Stimulated activated CD8-positive, alpha-beta memory T cell treated with anti-CD3 and anti-CD28 coated beads, Interleukin-7, amount 100 ng/mL, for 1 hour (primary cell): ENCODE measurements at places on chromosomes 12 and 14.

DNA sequence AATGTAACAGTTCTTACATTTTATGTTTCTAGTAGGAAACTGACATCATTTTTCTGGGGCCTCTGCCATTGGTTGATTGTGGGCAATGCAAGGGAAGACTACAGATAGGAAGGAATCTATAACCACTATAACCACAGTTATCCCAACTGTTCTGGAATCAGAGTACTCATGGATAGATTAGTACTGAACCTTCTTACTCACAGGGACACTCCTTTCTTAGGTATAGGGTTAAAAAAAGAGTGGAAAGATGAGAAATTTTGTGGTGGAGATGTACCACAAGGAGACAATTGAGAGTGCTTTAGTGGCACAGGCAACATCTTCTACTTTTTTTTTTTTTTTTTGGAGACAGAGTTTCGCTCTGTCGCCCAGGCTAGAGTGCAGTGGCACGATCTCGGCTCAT lies 21.0 kb downstream of the TMEM116 start:
- DNase-seq: no peak

- no peak for DNase-seq
These were observed 87.9 kb downstream of the SRRM4 start for GRCh38 chr12:119069147-119069642.

DNA sequence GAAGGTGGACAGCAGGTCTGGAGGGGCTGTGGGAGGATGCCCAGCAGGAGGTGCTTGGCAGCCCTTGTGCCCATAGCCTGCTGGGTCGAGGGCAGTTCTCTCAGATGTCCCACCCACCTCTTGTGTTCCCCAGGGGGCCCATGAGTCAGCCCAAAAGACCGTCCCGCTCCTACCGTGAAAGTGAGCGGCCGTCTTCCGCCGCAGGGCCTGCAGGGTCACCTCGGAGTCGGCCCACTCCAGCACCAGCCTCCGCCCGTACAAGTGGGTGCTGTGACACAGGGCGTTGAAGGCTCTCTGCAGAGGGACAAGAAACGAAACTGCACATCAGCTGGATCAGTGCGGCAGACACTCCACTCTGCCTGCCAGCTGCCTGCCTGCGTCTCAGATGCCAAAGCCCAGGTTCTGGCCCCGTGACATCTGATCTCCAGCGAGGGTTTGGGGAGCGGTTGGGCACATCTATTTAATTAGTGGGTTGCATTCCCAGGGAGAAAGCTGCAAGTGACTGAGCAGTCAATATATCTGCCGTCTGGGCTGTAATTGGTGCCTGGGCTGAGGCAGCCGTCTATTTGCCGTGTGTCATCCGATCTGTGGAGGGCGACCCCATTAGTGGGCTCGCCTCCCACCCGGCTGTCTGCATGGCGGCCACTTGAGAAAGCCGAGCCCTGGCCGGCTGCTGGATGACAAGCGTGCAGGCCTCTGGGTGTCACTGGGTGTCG lies 121.5 kb downstream of the RBM19 start:
- DNase-seq: no peak

- no peak for DNase-seq
These were observed 77.3 kb downstream of the DAAM1 start for GRCh38 chr14:59265808-59266207.

GRCh38 chr12:120713861-120714482 lies 3.7 kb downstream of the UNC119B start:
- DNase-seq: peak; percentile 29

DNA sequence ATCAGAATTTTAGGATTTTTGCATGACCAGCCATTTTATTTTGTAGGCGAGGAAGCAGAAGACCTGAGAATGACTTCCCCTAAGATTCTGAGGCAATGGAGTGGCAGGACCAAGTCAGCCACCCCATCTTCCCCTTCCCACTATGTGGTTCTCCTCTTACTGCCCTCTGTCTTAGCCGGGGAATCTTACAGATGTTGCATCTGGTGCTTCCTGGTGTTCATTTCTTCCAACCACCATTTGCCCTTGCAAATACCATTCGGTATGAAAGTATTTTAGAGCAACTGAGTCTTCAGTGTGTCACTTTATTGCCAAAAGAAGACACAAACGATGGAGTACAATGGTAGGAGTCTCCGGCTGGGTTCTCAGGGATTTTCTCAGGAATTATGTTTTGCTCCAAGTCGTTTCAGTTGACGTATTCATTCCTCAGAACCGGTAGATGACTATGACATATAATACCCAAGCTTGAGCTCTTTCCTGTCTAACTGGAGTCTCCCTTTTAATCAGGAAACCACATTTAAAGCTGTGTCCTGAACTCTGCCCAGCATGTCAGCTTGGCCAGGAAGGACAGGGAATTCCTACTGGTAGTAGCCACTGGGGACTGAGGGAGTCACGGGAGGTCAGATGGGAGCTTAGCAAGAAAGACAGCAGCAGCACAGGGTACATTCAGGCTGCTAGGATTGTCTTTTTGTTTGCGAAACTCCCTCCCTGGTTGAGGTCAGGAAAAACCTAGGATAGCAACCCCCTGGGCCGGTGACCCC lies 87.0 kb downstream of the SAMD4A start:
- no peak for DNase-seq

GRCh38 chr14:38143170-38143569 lies 64.5 kb upstream of the SSTR1 start:
- DNase-seq: no peak

- DNase-seq: no peak
These were observed 169.2 kb downstream of the TMTC2 start for GRCh38 chr12:82855872-82856271.

DNA sequence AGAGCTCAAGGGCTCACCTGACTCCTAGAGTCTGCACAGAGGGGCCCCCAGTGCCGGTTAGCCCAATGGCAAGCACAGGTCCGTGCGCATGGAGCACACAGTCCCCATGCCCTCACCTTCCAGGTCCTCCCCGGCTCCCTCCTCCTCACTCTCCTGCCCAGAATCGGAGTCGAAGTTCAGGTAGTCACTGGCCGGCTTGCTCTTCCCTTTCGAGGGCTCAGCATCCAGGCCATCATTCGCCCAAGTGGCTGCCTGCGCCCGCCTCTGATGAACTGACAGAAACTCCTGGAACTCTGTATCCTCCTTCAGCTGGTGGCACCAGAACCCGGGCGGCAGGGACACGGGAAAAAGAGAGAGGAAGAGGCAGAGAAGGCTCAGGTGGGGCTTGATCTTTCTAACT lies 7.0 kb downstream of the RBM19 start:
- no peak for DNase-seq

GRCh38 chr12:25906651-25907340 lies 51.7 kb upstream of the RASSF8 start:
- no peak for DNase-seq

DNA sequence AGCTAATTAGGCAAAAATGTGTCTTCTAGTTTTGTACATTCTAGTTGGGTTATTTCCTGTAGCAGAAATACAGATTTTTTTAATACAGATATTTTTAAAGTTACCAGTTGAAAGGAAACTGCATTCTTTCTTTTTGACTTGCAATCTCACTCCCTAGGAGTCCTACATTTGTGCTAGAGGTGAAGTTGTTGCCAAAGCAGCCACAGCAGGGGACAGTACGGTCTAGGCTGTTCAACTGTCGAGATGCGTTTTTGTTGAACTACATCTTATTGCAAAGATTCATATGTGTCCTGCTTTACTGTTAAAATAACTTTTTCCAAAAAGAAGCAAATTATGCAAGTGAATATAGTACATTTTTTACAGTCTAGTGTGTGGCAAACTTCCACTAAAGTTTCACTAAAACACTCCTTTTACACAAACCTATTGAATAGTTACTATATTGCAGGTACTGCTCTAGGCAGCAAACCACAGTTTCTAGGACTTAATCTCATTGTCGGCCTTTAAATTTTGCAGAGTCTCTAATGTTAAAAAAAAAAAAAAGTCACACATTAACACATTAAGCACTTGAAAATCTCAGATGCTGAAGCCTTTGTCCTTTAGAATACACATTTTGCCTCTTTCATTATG lies 30.2 kb upstream of the SRGAP1 start:
- no peak for DNase-seq

GRCh38 chr14:64758025-64758521 lies 53.8 kb downstream of the PLEKHG3 start:
- no peak for DNase-seq

GRCh38 chr12:5511644-5512600 lies 80.0 kb downstream of the NTF3 start:
- DNase-seq: no peak

- DNase-seq: peak; percentile 25
These were observed 39.5 kb downstream of the BEGAIN start for GRCh38 chr14:100547633-100548294.

- DNase-seq: no peak
These were observed 19.9 kb downstream of the HRK start for GRCh38 chr12:116861320-116861719.

- no peak for DNase-seq
These were observed 198.1 kb downstream of the ETV6 start for GRCh38 chr12:11847539-11847938.

- peak; percentile 41 for DNase-seq
These were observed 146.1 kb upstream of the NCOR2 start for GRCh38 chr12:124713436-124714082.

- no peak for DNase-seq
These were observed 25.3 kb downstream of the PHLDA1 start for GRCh38 chr12:76006028-76006925.

DNA sequence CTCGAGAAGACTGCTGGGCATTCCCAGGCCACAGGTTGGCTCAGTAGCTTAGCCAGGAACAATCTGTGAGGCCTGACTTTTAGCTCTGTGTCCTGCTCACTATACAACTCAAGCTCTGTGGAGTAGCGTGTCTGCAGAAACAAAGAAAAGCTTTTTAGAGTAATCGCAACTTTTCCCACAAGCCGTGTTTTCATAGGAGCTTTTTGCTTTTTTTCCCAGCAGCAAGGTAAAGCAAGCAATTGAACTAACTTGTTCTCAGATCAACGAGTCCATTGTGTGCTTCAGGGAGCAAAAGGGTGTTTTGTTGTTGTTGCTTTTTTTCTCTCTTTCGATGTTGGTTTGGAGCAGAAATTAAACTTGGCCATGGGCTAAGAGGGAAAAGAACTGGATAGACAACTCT lies 97.3 kb upstream of the BCL2L14 start:
- DNase-seq: no peak

DNA sequence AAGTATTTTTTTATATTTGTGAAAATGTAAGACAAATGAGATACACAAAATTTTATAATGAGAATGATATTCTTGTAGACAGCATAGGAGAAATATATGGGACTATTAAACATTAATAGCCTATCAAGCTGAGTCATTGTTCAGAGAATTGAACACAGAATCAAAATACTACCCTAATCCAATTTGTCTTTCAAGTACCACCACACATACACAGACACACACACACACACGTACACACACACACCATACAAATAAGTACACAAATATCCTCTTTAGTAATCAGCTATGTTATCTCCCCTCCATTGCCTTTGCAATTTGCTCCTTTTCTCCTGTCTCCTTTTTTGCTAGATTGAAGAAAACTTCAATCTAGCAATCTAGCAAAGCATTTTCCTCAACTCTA lies 499.3 kb downstream of the FOXG1 start:
- DNase-seq: no peak

DNA sequence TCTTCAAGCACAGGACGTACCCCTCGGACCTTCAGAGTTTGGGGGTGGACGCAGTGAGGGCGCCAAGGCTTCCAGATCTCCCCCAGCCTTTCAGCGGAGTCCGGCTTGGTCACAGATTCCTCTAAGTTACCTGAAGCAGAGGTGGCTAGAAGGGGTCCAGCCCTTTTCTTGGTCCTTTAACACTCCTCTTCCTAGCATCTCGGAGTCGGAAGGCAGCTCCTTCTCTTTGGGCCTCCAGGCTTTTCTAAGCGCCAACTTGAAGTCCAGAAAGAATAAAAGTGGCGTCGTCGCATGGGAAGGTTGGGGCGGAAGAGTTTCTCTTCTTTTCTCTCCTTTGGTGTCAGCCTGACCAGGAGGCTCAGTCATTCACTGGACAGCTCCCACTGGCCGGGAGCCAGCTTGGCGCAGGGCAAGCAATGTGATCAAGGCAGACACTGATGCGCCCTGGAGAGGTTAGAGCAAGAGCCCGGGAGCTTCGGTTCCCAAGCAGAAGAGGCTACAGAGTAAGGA lies 9.6 kb downstream of the OR6S1 start:
- no peak for DNase-seq

DNA sequence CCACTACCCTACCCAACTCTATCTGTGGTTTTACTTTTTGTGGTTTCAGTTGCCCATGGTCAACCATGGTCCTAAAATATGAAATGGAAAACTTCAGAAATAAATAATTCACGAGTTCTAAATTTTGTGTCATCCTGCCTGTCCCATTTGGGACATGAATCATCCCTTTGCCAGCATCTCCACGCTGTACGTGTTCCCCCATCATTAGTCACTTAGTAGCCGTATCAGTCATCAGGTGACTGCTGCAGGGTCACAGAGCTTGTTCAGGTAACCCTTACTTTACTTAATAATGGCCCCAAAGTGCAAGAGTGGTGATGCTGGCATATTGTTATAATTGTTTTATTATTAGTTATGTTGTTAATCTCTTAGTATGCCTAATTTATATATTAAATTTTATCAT lies 209.9 kb downstream of the ITPR2 start:
- no peak for DNase-seq

- no peak for DNase-seq
These were observed 27.8 kb downstream of the SMCO2 start for GRCh38 chr12:27474344-27474743.

- DNase-seq: no peak
These were observed 22.2 kb upstream of the ARID2 start for GRCh38 chr12:45707241-45707857.

DNA sequence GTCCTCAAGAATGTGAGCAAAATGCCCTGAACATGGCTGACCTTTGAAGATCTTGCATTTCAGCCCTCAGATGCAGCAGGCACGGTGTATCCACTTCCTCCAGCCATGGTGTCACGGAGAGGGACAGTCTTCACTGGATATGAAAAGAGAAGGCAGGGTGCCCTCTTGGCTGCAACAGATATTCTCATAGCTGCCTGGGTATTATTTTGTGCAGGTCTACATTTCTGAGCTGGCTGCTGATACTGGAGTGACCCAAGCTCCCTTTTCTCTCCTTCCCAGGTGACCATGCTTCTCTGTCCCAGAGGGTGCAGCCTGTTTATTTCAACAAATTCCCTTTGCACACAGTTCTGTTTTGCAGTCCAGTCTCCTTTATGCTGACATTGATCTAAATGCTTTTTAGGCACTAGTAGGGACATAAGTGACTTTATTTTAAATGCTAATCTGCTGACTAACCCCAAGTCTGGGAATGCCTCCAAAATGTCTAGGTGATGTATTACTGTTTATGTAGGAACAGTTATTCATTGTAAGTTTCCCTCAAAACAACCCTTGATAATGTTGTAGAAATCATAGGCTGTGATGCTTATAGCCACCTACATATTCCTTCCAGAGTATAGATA lies 17.4 kb upstream of the PYGL start:
- no peak for DNase-seq

- no peak for DNase-seq
These were observed 32.8 kb upstream of the DEGS2 start for GRCh38 chr14:100192250-100192671.

DNA sequence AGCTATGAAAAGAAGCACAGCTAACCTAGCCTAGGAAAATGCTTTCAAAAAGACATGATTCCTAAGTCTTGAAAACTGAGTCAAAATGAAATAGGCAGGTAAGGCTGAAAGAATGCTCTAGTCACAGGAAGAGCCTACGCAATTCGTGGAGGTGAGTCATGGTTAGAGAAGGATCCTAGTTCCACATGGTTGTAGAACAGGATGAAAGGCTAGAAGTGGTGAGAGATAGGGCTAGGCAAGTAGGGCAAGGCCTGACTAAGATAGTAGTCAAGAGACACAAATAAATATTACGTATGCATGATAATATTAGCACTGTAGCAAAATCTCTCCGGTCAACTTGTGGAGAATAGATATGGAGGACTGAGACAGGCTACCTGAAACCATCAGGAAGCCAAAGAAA lies 47.2 kb downstream of the PLCZ1 start:
- no peak for DNase-seq
